ENCODE measurements at places on chromosomes 6 and 20. TPM values are rescaled to one million over a fixed set of nuclear protein-coding genes. Genes with fewer than 3 reads are reported as not detected.

DNA sequence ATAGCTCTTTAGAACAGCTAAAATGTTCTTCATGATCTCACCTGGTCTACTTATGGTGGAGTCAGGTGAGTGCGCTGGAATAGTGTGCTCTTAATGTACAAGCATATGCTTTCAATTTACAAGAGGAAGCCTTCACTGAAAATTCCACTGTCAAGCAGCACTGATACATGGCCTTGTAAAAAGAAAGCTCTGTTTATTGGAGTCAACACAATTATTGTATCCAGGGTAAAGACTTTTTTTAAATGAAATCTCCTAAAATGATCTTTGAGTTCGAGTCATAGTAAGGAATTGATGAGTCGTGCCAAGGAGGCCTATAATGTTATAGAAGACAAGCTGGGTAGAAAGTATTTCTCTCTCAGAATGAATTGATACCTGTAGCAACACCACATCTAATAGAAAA is 41.6 kb upstream of the CARMIL1 start:
- no peak for DNase-seq

Gene SLC22A3
- total RNA-seq = 8.5 TPM

- no peak for DNase-seq
These were observed 29.8 kb upstream of the SLC2A12 start for GRCh38 chr6:134082191-134082590.

DNA sequence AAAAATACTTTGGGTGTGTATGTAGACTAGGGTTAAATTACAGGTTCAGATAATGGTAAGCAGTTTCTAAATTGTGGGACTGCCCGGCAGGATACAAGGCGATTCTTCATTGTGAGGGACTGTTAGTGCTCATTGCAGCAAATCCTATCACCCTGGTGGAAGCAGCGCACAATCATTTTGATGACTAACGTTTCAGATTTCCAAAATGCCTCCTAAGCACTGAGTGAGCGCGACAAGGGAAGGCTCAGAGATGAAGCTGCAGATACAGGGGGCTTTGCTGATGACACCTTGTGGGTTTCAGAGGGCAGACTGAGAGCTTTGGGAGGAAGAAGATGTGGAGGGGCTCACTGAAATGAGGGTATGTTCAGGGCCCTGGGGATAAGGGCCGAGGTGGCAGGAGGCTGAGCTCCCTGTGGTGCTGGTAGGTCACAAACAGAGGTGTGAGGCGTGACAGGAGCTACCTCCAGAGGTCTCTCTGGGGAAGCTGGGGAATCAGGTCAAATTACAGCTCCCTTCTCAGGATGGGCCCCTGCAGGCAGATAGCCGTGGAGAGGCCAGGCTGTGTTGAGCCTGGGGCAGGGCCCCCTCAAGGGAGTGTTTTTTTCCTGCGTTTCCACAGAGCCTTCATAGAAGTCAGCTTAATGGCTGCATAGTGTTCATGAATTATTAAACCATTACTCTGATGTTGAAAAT is 84.5 kb upstream of the FYN start:
- no peak for DNase-seq

Gene ARHGAP40
- total RNA-seq = 17.9 TPM

DNA sequence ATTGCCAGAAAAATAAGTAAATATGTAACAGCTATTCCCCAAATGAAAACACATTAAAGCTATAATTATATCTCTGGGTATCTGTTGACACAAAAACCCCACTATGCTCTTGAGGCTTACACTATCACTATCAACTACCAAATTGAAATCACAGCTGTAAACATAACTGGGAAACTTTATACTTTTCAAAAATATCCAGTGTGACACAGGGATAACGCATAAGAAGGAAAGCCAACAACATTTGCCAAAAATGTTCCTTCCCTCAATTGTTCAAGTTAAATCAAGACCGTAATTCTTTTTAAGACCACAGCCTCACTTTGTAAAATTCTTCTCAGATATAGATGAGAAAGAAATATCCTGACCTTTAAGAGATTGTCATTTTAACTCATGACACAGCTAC is 3.1 kb downstream of the ZHX3 start:
- no peak for DNase-seq

DNA sequence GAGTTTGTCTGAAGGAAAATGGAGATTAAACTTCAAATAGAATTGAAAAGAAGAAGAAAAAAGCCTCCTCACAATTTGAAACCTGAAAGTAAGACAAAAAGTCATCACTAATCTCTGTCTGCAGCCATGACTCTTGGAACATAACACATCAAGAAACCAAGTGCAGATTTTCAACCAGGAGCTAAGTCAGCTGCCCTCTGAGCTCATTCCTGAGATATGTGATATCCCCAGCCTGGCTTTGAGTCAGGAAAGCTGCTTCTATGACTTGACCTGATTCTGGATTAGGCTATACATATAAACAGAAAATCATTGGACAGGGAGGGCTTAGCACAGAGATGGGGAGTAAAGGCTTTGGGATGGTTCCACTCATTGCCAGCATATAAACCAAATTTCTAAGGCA is 891.4 kb downstream of the TFAP2A start:
- DNase-seq = no peak

Gene CRISP2
- 0.60 TPM for total RNA-seq

DNA sequence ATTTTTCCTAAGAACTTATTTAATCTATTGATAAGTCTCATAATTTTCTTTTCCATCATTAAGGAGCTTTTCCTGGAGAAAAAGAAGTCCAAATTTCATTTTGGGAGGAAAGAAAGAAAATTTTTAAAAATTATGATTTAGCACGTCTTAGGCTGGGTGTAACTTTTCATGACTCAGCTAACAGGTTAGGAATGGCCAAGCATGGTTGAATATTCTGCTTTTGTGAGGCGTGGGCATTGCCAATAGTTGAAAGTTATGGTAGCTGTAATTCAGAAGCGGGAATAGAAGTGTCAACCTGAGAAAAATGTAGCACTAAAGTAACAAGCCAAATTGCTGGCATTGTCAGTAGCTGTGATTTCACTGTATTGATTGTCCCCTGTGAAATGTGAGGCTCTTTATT is 77.2 kb upstream of the ARID1B start:
- DNase-seq = no peak

Gene ALDH8A1
- 1.3 TPM for total RNA-seq

DNA sequence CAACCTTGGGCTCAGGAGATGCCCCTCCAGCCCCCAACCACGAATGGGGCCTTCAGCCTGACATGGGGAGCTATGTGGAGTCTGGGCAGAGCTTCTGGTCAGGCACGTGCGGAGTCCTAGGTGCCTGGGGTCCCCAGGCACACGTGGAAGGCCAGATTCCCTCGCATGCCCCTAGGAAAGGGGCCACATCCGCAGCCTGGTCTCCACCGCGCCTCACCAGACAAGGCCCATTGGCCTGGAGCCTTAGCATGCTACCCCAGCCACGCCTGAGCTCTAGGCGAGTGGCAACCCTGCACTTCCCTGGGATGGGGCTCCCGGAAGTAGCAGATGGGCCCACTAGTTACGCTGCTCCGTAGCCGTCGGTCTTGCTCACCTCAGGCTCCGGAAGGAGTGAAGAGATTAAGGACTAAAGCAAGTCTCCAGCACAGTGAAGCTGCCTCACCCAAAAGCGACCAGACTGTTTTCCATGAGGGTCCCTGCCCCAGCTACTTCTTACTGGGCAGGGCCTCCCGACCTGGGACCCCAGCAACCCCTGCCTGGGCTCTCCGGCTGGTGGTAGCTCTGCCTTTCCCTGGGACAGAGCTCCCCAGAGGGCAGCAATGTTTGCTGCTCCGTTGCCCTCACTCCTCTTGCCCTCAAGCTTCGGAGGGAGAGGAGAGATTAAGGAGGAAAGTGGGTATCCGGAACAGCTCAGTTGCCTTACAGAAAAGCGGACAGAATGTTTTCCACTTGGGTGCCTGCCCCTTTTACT is 93.2 kb upstream of the IMPG1 start:
- no peak for DNase-seq

DNA sequence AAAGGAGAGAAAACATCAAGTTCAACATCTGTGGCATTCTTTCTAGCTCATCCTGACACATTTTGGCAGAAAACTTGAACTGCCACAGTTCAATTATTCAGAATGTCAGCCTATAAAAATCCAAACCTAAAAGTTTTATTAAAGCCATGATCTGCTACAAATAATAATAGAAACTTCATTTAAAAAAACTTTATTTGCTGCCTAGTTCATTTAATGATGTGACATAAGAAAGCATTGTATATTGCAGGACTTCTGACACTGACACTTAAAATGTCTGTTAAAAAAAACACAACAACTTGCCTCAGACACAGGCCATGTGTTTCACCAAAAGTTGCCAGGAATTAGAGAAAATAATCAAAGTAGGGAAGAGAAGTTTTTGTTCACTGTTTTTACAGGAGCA is 88.3 kb upstream of the HTR1E start:
- DNase-seq = no peak

DNA sequence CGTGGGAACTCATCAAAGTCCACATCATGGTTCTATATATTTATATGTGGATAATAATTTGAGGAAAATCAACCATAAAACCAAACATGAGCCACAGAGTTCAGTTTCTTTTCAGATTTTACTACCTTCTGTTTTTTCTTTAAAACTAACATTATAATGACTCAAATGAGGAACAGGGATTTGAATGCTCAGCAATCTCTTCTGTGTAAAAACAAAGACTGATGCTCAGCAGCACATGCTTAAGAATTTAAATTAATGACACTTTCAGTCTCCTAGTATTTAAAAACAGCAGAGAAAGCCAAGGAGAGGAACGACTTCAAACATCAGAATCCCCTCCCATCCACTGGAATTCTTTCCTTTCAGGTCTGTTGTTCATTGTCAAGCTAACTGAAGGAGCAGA is 72.7 kb downstream of the PSMG4 start:
- DNase-seq = no peak

DNA sequence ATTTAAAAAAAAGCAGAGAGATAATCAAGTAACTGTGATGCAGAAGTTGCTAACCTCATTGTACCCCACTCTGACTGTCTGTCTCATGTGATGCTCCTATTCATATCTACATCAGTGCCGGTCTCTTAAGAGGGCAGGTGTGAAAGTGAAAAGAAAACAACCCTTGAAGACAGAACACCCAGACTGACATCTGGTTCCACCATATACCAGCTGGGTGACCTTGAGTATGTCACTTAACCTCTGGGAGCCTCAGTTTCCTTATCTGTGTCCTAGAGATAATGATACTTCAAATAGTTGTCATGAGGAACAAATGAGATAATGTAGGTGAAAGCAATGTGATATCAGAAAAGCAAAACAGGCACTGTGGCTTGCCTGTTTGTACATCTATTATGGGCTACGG is 426.8 kb upstream of the SOX4 start:
- DNase-seq = no peak

- no peak for DNase-seq
These were observed 77.9 kb downstream of the MRPL14 start for GRCh38 chr6:44049163-44049988.

DNA sequence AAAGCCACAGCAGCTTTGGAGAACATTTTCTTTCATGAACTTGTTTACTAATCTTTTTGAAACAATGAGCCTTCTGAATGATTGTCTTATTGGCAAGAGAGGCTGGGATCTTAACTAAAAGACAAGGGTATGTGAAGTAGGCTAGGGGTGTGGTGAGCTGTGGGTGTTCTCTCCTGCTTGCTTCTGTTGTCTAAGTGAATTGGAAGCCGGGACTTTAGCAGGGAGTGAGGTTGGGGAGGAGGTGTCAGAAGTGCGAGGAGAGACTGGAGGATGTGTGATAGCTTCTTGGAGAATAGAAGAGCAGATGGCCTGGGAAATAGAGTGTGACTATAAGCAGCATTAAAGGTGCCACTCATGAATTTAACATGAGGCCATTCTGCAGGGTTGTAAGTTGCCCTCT is 562.8 kb downstream of the UTRN start:
- DNase-seq = no peak

- no peak for DNase-seq
These were observed 131.0 kb upstream of the ESR1 start for GRCh38 chr6:151676460-151676945.

DNA sequence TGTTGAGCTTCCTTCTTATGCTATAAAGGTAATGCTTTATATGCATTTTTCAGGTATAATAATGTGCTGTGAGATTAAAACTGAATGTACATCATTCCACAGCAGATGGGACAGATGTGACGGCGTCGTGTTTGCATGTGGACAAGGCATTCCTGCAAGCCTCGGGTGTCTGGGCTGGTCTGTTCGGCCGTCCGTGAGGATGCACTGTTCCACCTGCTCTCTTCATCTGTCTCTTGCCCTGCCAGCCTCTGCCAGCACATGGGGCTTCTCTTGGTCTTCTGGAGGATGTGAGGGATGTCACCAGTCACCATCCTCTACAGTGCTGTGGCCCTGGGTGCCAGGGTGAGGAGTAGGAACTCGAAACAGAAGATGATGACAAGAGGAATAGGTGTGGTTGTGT is 223.2 kb downstream of the ERMARD start:
- DNase-seq = no peak

- DNase-seq = peak; percentile 92
These were observed 100.6 kb downstream of the KCNB1 start for GRCh38 chr20:49381558-49382493.

Gene DUSP15
- 4.7 TPM for total RNA-seq

Gene ADGRF5
- 25.9 TPM for total RNA-seq

DNA sequence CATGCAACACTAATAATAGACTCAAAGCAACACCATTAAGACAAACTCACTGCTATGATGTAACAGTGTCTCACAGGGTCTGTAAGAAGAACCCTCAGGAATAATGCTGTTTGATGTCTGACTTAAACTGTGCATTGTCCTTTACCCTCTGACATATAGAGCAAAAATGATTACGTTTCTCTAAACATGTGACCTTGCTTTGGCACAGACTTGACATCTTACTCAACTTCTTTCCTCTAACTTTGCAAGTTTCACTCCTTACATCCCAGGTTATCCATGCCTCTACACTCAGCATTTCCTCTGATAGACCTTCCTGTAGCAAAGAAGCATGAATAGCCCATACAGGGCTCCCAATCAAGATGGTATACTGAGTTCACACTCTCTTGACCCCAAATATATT is 252.7 kb downstream of the UST start:
- no peak for DNase-seq

- DNase-seq = no peak
These were observed 63.2 kb downstream of the PDE10A start for GRCh38 chr6:165599596-165600487.

DNA sequence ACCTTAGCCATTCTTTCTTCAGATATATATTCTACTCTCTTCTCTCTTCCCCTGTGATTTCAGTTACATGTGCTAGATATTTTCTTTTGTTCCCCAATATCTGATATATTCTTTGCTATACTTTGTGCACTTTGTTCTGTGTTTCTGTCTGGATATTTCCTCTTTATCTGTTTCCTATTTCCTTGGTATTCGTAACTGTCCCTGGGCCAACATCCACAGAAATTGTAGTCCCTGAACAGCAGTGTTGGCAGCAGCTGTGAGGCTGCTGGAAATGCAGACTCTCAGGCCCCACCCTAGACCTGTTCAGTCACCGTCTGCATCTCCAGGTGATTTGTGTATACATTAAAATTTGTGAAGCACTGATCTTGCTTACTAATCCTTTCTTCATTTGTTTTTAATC is 522.9 kb upstream of the SOX4 start:
- DNase-seq = no peak

GRCh38 chr6:113185299-113185698 is 671.8 kb upstream of the MARCKS start:
- DNase-seq = no peak
